Activated CD4-positive, alpha-beta T cell treated with anti-CD3 and anti-CD28 coated beads, Interleukin-2, amount 50 U/mL, for 1 hour (primary cell): ENCODE measurements at places on chromosomes 1 and 21.

GRCh38 chr1:8653878-8654277 lies 163.6 kb downstream of the RERE start:
- DNase-seq: no peak

GRCh38 chr1:180923887-180924286 lies 11.2 kb downstream of the KIAA1614 start:
- no peak for DNase-seq

- DNase-seq: no peak
These were observed 97.2 kb downstream of the VPS13D start for GRCh38 chr1:12326986-12327385.

- no peak for DNase-seq
These were observed 1.2 kb downstream of the FCAMR start for GRCh38 chr1:206969090-206969489.

DNA sequence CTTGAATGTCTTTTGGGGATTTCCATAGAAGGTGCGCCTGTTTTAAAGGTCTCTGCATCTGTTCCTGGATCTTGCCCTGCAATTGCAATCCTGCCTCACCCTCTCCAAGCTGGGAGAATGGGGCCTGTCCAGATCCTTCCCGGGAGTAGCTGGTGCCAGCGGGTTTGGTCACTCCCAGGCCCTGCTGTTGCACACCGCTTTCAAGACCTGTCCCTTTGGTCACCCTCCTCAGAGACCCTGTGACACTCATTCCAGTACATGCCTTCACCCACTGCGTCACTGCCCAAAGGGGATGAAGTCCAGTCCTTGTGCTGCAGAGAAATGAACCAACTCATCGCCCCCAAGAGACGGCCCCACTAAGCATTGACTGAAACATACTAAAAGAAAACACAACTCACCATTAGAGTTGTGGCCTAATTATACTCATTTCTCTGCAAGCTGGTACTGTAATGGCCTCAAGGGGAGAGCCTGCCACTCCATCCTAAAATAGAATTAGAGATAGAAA lies 1.9 kb upstream of the IRF2BP2 start:
- peak; percentile 29 for DNase-seq

DNA sequence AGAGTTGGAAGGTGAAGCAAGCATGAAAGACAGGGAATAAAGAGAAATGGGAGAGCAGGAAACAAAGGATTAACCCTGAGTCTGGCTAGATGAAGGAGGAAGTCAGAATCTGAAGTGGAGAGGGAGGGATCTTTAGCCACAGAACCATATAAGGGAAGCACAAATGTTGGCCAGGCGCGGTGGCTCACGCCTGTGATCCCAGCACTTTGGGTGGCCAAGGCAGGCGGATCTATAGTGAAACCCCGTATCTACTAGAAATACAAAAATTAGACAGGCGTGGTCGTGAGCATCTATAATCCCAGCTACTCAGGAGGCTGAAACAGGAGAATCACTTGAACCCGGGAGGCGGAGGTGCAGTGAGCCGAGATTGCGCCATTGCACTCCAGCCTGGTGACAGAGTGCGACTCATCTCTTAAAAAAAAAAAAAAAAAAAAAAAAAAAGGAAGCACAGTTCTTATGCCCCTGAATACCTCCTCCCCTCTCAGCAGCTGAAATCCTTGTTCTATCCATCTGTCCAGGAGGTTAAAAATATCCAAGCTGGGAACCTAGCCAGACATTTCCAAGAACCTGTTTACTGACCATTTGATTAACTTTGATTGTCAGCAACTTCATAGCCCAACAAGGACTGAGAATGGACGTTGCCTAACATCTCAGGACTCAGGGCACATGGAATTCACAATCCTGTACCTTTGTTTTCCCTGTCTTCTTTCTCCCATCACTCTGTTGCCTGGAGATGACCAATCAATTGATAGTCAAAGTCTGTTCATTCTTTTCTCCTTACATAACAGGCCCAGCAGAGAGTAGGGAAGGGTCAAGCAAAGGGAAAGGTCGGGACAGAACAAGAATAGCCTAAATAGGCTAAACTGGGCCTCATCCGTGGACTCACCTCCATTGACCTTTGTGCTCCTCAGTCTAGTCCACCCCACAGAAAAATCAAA lies 10.6 kb downstream of the TXNIP start:
- DNase-seq: no peak

GRCh38 chr21:43731891-43732711 lies 13.2 kb downstream of the PDXK start:
- DNase-seq: no peak

GRCh38 chr1:12617511-12617900 lies 504 bp downstream of the DHRS3 start:
- peak; percentile 54 for DNase-seq

- DNase-seq: no peak
These were observed 24.0 kb upstream of the CPT2 start for GRCh38 chr1:53172426-53173128.

- DNase-seq: no peak
These were observed 240.4 kb downstream of the PTGER3 start for GRCh38 chr1:70807088-70807664.

GRCh38 chr1:167052389-167052788 lies 37.8 kb downstream of the GPA33 start:
- DNase-seq: no peak
